ENCODE measurements at places on chromosomes 7 and 10. TPM values are rescaled to one million over a fixed set of nuclear protein-coding genes. Genes with fewer than 3 reads are reported as not detected.

GRCh38 chr7:22698767-22699166 lies 28.2 kb upstream of the IL6 start:
- no peaks in the 10 kb centered on the region for H3K4me1 ChIP-seq
- H3K27ac ChIP-seq = no peak overlapping the region
- H3K4me3 ChIP-seq = no peak overlapping the region
- no peak for DNase-seq
- H3K36me3 ChIP-seq = no peaks in the 10 kb centered on the region

DNA sequence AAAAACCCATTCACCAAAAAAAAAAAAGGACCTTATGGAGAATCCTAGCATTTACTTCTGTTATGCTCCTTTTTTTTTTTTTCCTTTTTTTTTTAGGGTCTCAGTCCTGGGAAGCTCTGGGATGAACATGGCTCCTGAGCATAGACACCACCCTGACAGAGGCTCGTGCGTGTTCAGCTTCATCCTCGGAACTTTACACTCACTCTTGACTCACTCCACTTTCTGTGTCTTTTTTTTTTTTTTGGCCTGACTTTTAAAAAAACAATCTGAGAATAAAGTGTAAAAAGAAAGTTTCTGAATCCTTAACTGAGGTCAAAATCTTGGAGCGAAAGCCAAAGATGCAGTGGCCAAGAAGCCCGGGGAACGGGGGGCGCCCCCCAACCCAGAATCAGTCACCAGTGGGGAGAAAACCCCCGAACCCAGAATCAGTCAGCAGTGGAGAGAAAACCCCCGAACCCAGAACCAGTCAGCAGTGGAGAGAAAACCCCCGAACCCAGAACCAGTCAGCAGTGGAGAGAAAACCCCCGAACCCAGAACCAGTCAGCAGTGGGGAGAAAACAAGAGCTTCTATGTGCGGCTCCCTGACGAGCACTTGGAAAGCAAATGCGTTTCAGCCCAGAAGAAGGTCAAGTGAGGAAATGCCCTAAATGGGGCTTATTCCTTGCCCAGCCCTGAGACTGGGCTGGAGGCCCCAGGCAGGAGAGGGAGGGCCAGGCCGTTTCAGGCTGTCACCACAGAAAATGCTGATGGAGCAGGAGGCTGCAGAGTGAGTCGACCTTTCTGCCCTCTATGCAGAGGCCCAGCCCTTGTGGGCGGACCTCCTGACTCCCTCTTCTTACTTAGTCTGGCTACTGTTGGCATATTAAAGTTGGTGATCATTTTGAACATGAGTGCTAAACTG lies 19.0 kb upstream of the PFKP start:
- peaks cover 8% of the 10 kb centered on the region for H3K4me1 ChIP-seq
- DNase-seq = no peak
- H3K36me3 ChIP-seq = no peaks in the 10 kb centered on the region
- H3K27ac ChIP-seq = peak overlapping the region; percentile 34
- no peak overlapping the region for H3K4me3 ChIP-seq
- H3K27me3 ChIP-seq = no peaks in the 10 kb centered on the region

DNA sequence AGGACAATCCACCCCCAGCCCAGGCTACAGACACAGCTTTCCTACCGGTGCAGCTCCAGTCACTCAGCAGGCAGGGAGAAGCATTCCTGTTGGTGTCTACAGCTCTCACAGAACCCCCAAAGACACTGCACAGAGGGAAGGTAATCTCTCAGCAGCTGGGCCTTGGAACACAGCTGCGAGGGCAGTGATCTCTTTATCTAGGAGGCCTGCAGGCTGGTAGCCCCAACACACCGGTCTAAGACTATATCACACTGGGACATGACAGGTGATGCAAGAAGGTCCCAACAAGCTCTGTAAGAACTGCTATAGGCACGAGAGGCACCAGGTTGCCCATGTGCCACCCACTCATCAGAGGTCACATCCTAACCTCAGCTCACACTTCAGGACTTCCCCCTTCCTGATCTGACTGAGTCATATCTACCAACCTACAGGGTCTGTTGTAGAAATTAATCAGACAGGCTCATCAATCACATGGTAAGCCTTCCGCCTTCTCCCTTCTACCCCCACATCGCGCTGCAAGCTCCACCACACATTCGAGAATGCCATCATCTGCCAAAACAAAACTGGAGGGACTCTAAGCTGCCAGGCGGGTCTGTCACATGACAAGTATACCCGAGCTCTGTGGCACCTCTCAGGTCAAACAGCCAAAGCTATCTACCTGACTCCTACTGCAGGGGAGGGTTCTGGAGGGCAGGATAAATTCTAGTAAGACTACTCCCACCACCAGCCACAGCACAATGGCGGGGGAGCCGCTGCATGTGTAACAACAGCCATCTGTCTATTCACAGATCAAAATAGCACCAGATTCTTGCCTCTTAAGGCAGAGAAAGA lies 26.1 kb downstream of the FAM53B start:
- H3K27me3 ChIP-seq = no peaks in the 10 kb centered on the region
- DNase-seq = no peak
- H3K4me3 ChIP-seq = no peak overlapping the region
- peak overlapping the region; percentile 76 for H3K27ac ChIP-seq

- H3K4me1 ChIP-seq = peaks cover 18% of the 10 kb centered on the region
- no peak overlapping the region for H3K4me3 ChIP-seq
- DNase-seq = peak; percentile 41
Observed at GRCh38 chr10:73076360-73077183, 20.1 kb downstream of the P4HA1 start.

- H3K36me3 ChIP-seq = no peaks in the 10 kb centered on the region
- no peaks in the 10 kb centered on the region for H3K4me1 ChIP-seq
- H3K27ac ChIP-seq = no peak overlapping the region
- H3K4me3 ChIP-seq = no peak overlapping the region
Observed at GRCh38 chr10:18505456-18506118, 145.8 kb downstream of the NSUN6 start.

DNA sequence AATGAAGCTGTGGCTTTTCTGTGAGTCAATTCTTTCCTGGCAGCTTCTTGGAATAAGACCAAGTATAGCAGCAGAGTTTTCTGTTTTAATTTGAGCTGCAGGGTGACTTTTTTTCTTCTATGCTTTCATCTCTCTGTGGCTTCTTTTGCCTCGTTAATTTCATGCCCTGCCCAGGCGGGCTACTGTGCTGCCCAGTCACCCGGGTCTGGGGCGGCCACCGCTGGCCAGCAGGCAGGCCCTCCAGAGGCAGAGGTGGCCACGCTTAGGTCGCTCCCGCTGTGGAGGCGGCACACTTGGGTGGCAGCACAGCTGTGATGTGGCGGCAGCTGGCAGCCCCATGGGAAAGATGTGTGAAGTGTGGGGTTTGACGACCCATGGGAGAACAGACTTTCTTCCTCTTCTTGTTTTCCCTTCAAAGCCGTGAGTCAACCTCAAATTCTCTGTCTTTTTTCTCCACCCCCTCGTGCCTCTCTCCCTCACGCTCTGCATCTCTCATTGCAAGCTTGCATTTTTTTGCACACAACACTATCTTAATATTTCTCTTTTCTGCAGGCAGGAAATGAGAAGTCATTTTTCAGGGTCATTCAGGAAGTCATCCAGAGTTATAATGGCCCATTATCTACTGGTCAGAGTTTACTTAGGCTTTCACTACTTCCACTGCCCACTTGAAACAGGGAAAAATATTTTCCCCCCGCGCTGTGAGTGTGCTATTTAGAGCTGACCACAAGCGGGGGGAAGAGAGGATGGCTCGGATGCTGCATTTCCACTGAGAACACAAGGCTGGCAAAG lies 67.8 kb downstream of the EGFR start:
- no peaks in the 10 kb centered on the region for H3K36me3 ChIP-seq
- peaks cover 47% of the 10 kb centered on the region for H3K4me1 ChIP-seq
- H3K27ac ChIP-seq = peak overlapping the region; percentile 82
- H3K27me3 ChIP-seq = no peaks in the 10 kb centered on the region

DNA sequence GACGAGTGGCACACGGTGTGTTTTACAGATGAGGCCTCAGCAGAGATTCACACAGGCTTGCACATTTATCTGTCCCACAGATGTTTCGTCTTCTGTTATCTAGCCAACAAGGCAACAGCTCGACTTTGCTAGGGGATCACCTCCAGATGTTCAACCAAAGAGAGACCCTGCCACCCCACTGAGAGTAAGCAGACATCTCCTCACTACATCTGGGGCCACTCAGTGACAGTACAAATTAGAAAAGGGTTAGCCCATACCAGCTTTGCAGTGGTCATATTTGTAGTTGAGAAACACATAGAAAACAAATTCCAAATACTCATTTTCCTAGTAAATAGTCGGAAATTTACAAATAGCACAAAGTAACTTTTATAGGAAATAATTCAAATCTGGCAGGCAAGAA lies 164.2 kb downstream of the HDAC9 start:
- no peak overlapping the region for H3K4me3 ChIP-seq
- H3K27ac ChIP-seq = no peak overlapping the region
- H3K36me3 ChIP-seq = no peaks in the 10 kb centered on the region

- H3K4me3 ChIP-seq = no peak overlapping the region
- H3K27ac ChIP-seq = no peak overlapping the region
- no peak for DNase-seq
- H3K27me3 ChIP-seq = no peaks in the 10 kb centered on the region
- H3K4me1 ChIP-seq = no peaks in the 10 kb centered on the region
- no peaks in the 10 kb centered on the region for H3K36me3 ChIP-seq
Observed at GRCh38 chr10:111989136-111989911, 194.2 kb downstream of the GPAM start.

- peaks cover 3% of the 10 kb centered on the region for H3K4me1 ChIP-seq
- H3K27ac ChIP-seq = no peak overlapping the region
- H3K4me3 ChIP-seq = no peak overlapping the region
- no peaks in the 10 kb centered on the region for H3K36me3 ChIP-seq
- DNase-seq = no peak
Observed at GRCh38 chr7:47648275-47648925, 66.5 kb upstream of the TNS3 start.

- H3K4me3 ChIP-seq = no peak overlapping the region
- no peak overlapping the region for H3K27ac ChIP-seq
- no peaks in the 10 kb centered on the region for H3K4me1 ChIP-seq
- H3K36me3 ChIP-seq = no peaks in the 10 kb centered on the region
Observed at GRCh38 chr10:8577686-8578085, 523.2 kb downstream of the GATA3 start.

- no peaks in the 10 kb centered on the region for H3K27me3 ChIP-seq
- DNase-seq = no peak
Observed at GRCh38 chr10:99341860-99342490, 12.8 kb downstream of the CNNM1 start.

GRCh38 chr7:23065974-23066373 lies 39.6 kb upstream of the KLHL7 start:
- peaks cover 28% of the 10 kb centered on the region for H3K27me3 ChIP-seq
- H3K36me3 ChIP-seq = no peaks in the 10 kb centered on the region
- no peak overlapping the region for H3K4me3 ChIP-seq
- no peak overlapping the region for H3K27ac ChIP-seq
- no peaks in the 10 kb centered on the region for H3K4me1 ChIP-seq

GRCh38 chr10:104492329-104492940 lies 138.8 kb downstream of the CFAP58 start:
- H3K4me3 ChIP-seq = no peak overlapping the region
- DNase-seq = no peak
- H3K27ac ChIP-seq = no peak overlapping the region
- no peaks in the 10 kb centered on the region for H3K36me3 ChIP-seq
- no peaks in the 10 kb centered on the region for H3K27me3 ChIP-seq
- no peaks in the 10 kb centered on the region for H3K4me1 ChIP-seq

DNA sequence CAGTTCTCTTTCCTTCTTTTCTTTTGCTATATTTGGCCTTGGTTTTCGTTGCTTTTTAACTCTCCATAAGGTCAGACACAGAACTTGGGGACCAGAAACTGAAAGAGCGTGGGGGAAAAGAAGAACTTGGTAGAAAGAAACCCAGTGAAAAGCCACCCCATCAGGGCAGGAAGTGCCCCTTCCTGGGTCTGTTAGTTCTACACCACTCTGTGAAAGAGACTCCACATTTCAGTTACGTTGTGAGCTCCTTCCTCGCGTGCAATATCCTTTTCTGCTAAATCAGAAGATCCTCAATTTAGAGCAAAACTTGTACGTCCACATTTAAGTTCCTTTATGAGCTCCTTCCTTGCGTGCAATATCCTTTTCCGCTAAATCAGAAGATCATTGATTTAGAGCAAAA lies 220.6 kb upstream of the FOXK1 start:
- H3K27me3 ChIP-seq = no peaks in the 10 kb centered on the region
- no peak overlapping the region for H3K4me3 ChIP-seq
- no peaks in the 10 kb centered on the region for H3K4me1 ChIP-seq
- H3K27ac ChIP-seq = no peak overlapping the region

- H3K4me3 ChIP-seq = no peak overlapping the region
- H3K27ac ChIP-seq = no peak overlapping the region
- no peaks in the 10 kb centered on the region for H3K4me1 ChIP-seq
- no peaks in the 10 kb centered on the region for H3K36me3 ChIP-seq
Observed at GRCh38 chr7:13871008-13871407, 118.5 kb downstream of the ETV1 start.

DNA sequence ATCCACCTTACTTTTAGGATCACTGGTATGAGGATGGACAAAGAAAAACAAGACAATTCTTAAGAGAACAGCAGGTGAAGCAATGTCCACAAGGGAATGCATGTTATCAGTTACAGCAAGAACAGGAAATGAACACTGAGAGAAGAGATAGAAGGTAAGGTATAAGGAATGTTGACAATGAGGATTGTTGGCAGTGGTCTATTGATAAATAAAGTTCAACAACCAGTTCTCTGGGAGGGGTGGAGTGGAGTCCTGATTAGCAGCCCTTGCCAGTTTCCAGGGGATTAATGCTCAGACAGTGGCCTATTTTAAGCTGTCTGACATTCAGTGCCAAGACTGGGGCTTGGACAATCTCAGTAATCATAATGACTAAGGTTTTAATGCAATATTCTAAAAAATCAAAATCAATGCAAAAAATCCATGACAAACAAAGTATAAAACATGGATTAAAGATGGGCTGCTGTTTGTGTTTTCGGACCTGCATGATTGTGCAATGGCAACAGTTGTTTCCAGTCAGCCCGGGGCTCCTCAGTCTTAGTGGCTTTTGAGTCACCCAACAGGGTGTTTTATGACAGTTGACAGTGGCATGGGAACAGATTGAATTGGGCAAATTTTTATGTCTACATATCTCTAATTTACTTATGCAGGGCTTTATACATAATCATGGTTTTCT lies 13.8 kb upstream of the AKR1B1 start:
- H3K36me3 ChIP-seq = no peaks in the 10 kb centered on the region
- no peaks in the 10 kb centered on the region for H3K27me3 ChIP-seq
- H3K4me1 ChIP-seq = no peaks in the 10 kb centered on the region

DNA sequence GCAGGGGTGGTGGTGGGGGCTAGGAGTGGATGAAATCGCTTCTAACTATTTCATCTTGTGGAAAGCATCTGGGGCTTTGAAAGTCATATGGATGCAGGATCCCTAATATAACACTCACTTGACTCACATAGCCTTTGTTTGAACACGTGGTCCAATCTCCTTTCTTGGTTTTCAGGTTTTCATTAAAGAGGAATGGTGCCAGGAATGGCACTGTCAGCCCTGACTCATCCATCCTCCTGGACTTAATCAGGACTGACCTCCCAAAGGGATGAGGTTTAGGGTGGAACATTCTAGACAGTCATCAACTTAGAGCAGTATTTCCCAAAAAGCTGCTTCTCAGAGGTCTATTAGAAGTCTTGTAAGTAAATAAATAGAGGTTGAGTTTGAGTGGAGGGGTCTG lies 162.0 kb upstream of the PLXNA4 start:
- peaks cover 3% of the 10 kb centered on the region for H3K27me3 ChIP-seq
- H3K27ac ChIP-seq = no peak overlapping the region
- no peaks in the 10 kb centered on the region for H3K36me3 ChIP-seq
- no peak for DNase-seq
- H3K4me3 ChIP-seq = no peak overlapping the region
- H3K4me1 ChIP-seq = no peaks in the 10 kb centered on the region

Gene TAF6
- total RNA-seq = 47.2 TPM

Gene ARMC3
- not detected for total RNA-seq

Gene PLPP4
- total RNA-seq = not detected
